ENCODE measurements at places on chromosomes 3 and 15.

- DNase-seq: no peak
Measured at GRCh38 chr3:24351779-24352469, 142.7 kb downstream of the THRB start.

GRCh38 chr3:113597596-113598354 is 65.4 kb downstream of the SIDT1 start:
- DNase-seq: no peak

GRCh38 chr15:28026764-28027713 is 72.1 kb downstream of the OCA2 start:
- no peak for DNase-seq

DNA sequence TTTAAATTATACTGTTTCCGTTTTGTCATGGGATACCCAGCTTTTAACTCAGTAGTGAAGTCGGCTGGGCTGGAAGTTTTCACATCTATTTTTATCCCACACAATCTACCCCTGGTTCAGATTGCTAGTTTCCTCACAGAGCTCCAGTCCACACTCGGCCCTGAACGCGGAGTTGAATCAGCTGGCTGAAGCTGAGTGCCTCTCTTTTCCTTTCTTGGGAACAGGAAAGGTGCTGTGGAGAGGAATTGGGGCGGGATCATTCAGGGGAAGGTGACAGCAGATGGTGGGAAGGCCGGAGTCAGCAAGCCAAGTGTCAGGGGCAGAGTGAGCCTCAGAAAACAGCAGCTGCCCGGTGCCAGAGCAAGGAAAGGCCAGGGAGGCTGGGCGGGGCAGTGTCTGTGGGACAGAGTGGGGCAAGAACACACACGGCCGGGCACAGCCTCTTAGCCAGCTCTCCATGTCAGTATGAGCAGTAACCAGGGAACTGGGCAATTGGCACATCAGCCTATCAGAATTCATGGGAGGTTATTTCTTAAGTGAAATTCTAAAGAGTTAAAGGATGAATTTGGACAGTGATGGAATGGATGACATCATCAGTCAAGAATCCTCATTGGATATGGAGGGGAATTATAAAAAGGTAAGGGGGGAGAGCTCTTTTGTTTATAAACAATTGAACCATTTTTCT is 135.7 kb upstream of the IL12A start:
- DNase-seq: peak; percentile 68

- no peak for DNase-seq
Measured at GRCh38 chr3:14152233-14152962, 26.0 kb downstream of the XPC start.

GRCh38 chr15:57500979-57501576 is 90.6 kb upstream of the MYZAP start:
- DNase-seq: peak; percentile 48

All from amniotic epithelial cell (primary cell).